ENCODE measurements at places on chromosomes 6 and 20.

GRCh38 chr6:29577544-29577943 lies 7.4 kb upstream of the OR2H2 start:
- no peak for DNase-seq

DNA sequence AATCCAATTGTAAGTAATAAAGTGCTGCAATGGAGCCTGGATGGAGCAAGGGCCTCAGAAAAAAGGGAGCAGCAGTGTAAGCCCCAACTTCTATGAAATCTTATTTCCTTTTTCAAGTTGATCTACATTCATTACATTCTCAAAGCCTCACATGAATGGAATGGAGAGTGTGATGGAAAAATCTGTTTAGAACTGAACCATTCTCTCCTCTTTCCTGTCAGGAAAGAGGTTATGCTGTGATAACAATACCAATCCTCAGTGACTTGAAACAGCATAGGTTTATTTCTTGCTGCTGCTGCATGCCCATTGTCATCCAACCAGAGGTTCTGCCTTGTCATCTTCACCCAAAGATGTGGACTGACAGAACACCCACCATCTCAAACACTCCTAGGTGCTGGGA lies 8.9 kb upstream of the OR2H2 start:
- DNase-seq = no peak

DNA sequence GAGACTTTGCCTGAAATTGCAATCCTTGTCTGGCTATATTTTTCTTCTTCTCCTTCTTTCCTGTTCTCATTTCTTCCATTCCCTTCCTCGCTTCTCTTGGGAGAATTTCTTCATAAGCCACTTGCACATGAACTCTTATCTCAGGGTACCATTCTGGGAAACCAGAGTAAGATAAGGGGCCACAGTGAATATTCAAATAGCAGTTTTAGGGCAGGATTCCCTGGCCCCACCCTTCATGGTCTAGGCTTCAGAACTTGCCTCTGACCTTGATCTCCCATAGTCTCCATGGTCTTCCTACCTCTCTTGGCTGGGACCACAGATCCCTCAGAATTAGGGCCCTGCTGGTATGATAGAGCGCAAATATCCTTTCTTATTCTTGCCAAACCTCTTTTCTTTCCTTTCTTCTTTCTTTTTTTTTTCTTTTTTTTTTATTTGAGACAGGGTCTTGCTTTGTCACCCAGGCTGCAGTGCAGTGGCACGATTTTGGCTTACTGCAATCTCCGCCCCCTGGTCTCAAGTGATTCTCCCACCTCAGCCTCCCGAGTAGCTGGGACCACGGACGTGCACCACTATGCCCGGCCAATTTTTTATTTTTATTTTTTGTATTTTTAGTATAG lies 123.0 kb upstream of the CITED2 start:
- no peak for DNase-seq

DNA sequence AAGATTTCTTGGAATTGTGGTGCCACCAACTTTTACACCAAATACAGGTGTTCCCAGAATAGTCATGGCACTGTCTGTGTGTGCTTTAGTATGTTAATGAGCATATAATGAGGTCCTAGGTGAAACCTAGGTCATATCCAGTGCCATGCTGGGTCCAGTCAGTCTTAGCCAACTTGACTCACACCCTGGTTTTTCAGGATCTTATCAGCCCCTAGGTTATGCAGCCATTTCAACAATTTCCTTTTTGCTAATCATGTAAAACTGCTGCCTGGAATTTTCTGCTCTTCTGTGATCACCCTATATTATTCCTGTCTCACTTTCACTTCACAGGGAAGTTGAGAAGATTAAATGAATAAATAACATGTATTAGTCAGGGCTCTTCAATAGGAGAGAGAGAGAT lies 23.7 kb downstream of the SDHAF4 start:
- no peak for DNase-seq

DNA sequence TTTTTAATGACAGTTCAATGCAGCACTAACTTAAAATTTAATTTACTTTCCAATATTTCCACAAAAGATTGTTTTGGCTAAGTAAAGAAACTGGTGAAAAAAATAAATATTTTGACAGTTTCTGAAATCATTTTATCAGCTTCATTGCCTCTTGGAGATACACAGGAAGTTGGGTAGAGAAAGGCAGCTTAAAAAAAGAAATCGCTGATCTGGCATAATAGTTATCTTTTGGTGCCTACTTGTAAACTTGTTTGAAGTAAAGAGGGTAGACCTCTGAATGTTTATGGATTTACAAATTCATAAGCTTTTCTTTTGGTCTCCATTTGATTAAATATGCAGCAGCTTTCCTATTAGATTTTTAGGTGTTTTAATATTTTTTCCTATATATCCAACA lies 103.4 kb downstream of the RTN4IP1 start:
- no peak for DNase-seq

DNA sequence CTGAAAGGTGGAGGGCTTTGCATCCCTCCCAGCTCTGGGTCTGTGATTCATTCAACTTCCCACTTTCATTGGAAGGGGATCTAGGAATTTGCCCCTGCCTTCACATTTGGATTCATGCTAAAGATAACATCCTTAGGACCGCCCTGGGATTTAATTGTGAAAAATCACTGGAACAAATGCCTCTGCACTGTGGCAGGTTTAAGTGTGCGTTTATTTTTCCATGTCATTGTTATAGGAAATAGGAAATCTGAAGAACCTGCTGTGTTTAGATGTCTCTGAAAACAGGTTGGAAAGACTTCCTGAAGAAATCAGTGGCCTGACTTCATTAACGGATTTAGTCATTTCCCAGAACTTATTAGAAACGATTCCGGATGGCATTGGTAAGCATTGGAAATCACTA lies 104.7 kb downstream of the LRRC1 start:
- no peak for DNase-seq
